ENCODE measurements at places on chromosomes 2 and 18. TPM values are rescaled to one million over a fixed set of nuclear protein-coding genes. Genes with fewer than 3 reads are reported as not detected.

DNA sequence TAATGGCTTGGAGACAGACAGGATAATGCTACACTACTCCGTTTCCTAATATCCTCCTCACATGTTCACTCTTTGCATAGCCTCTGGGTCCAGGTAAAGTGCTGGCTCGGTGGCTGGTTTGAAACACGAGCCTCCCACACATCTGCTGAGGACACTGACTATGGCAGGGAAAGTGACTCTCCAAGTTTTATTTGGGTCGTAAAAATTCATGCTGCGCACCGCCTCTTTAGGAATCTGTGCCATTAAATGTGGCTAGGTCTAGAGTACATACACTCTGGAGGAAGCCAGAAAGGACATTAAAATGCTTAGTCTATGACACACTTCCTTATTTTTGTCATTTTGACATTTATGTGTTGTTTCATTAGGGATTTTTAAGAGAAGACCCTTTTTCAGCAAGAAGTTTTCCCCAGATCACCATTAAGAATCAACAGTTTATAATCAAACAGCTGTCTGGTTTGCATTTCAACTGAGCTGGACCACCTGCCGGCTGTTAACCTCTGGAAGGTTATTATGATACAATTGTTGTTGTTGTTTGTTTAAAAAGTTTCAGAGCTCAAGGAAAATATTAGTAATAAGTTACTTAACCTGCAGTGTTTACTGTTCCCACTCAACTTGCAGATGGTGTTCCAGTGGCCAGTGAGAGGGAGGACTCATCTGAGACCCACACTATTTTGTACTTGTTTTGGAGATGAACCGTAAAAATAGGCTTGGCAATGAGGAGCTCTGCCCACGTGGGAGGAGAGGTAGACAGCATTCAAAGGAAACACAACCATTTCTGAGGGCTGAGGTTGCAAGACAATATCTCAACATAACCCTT lies 443.3 kb upstream of the MEIS1 start:
- H3K36me3 ChIP-seq: no peaks in the 10 kb centered on the region
- DNase-seq: peak; percentile 74
- no peaks in the 10 kb centered on the region for H3K27me3 ChIP-seq

- H3K4me3 ChIP-seq: no peak overlapping the region
- H3K4me1 ChIP-seq: no peaks in the 10 kb centered on the region
- H3K36me3 ChIP-seq: no peaks in the 10 kb centered on the region
- H3K27ac ChIP-seq: no peak overlapping the region
Observed at GRCh38 chr18:44028109-44028508, 652.6 kb upstream of the SETBP1 start.

DNA sequence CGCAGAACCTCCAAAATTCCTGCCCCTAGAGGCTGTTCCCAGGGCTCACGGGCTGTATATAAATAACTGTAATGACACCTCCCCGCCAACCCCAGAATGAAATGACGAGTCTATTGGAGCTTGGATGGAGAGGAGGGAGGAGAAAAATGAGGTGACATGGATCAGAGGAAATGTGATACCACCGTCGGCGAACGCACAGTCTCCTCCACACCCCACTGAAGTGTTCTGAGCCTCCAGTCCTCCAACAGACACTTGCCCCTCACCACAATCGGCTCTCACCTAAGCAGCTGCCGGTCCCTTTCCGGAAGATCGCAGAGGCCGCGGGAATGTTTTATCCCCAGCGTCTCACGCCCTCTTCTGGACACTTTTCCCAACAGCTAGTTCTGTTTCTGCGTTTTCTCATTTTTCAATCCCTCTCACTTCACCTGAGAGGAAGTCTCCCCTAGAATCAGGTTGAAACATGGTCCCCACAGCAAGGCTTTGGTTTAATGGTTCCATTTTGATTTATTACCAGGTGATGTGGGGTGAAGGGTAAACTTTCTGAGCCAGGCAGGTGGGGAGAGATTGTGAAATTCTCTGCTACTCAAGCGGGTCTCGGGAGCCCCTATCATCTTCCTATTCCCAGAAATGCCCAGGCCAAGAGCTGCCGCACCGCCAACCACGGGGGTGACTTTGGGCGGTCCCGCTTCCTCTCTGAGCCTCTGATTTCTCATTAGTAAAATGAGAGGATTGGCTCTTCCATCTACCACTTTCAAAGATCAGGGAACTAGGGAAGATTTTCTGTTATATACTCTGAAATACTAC lies 9.1 kb upstream of the MYO5B start:
- peaks cover 7% of the 10 kb centered on the region for H3K4me1 ChIP-seq
- peak overlapping the region; percentile 43 for H3K4me3 ChIP-seq
- no peaks in the 10 kb centered on the region for H3K27me3 ChIP-seq

- no peaks in the 10 kb centered on the region for H3K27me3 ChIP-seq
- no peak overlapping the region for H3K27ac ChIP-seq
- H3K4me1 ChIP-seq: no peaks in the 10 kb centered on the region
- H3K4me3 ChIP-seq: no peak overlapping the region
- H3K36me3 ChIP-seq: no peaks in the 10 kb centered on the region
- no peak for DNase-seq
Observed at GRCh38 chr2:154189953-154190352, 318.2 kb downstream of the GALNT13 start.

DNA sequence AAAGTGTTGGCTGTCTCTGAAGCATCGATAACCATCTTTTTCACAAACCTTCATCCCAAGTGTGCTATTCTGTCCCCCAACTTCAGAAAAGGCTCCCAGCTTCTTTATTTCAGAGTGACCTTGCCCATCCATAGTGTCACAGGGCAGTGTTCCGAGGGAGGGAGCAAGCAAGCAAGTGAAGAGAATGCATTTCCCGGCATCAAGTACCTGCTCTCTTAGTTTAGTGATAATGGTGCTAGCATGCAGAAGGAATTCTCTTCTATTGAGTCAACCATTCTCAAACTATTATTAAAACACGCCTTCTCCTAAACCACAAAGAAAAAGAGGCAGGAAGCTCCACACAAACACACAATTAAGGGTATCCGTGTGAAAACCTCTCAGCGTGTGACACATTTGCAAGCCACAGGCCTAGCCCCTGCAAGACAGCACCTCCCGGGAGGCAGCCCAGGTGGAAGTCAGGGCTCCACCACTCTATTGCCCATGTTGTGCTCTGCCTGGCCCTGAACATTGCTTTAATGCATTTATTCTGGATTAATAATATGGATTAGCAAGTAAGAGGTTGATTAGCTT lies 504.9 kb downstream of the GALR1 start:
- no peak for DNase-seq
- no peaks in the 10 kb centered on the region for H3K27me3 ChIP-seq
- H3K4me1 ChIP-seq: no peaks in the 10 kb centered on the region

DNA sequence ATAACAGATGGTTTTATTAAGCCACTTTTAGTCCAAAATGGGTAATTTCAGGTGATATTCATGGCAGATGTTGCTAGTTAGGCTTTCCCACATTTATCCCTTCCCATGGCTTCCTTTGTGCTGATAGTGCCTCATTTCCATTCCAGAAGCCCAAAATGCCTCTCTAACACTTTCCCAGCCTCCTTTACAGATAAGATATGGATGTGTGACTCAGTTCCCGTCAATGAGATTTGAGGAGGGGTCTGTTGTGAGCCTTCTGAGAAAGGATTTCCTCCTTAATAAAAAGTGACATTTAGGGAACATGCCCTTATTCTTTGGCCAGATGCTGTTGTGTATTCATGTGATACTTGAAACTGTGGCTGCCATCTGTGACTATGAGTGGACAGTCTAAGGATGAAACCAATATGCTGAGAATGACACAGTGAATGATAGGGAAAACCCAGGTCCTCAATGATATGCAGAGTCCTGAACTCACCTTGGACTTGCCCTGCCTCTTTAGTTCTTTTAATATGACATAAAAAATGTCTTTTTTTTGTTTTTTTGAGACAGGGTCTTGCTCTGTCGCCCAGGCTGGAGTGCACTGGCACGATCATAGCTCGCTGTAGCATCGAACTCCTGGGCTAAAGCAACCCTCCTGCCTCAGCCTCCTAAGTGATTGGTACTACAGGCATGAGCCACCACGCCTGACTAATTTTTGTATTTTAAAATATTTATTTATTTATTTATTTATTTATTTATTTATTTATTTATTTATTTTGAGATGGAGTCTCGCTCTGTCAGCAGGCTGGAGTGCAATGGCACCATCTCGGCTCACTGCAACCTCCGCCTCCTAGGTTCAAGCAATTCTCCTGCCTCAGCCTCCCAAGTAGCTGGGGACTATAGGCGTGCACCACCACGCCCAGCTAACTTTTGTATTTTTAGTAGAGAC lies 5.8 kb upstream of the ACSL3 start:
- no peaks in the 10 kb centered on the region for H3K36me3 ChIP-seq
- H3K27me3 ChIP-seq: no peaks in the 10 kb centered on the region
- H3K27ac ChIP-seq: no peak overlapping the region
- DNase-seq: no peak

HOXD8 gene
- total RNA-seq: 76.5 TPM

SPP2 gene
- total RNA-seq: not detected

DNA sequence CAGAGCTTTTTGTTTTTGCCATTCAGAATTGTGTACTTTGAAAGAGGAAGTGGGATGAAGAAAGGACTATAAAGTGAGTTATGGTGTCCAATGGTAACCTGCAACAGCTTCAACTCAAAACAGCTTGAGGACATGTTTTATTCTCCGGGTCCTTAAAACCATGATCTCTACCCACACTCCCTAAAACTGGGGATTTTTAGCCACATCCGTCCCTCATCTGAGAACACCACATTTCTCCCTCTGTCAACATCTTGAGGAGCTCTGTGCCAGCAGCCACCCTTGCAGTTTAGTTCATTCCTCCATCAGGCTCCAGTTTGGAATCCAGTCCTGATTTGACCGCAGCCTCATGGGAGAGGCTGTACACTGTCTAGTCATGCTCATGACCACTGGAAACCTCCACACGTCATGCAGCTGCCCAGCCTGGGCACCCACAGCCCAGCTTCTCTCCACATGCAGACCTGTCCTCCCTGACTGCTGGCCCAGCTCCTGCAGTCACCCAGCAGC lies 62.6 kb downstream of the C18orf63 start:
- H3K4me1 ChIP-seq: no peaks in the 10 kb centered on the region
- H3K27ac ChIP-seq: no peak overlapping the region
- no peak overlapping the region for H3K4me3 ChIP-seq
- DNase-seq: no peak

DNA sequence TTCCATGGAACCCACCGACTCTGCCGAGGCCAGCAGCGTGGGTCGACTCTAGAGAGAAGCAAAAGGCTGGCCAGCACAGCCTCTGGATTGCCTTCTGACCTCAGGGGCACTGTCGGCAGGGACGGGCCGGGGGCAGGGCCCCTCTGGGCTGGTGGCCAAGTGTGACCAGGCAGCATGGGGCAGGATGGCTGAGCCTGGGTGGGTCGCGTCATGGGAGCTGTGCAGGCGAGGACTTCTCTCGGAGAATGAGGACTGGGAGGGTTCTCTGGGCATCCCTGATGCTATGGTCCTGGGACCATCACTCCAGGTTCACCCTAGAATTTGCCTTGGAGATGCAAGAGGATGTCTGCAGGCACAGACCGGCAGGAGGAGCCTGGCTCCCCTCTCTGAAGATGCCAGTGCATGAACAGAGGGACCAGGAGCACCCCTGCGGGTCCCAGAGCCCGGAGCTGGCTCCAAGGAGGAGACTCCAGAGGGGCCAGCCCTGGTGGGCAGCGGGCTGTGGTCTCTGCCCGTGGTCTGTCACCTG lies 289.2 kb downstream of the NDUFA10 start:
- no peaks in the 10 kb centered on the region for H3K27me3 ChIP-seq
- no peak for DNase-seq
- no peaks in the 10 kb centered on the region for H3K4me1 ChIP-seq
- no peak overlapping the region for H3K27ac ChIP-seq
- no peaks in the 10 kb centered on the region for H3K36me3 ChIP-seq

- peaks cover 17% of the 10 kb centered on the region for H3K4me1 ChIP-seq
- no peaks in the 10 kb centered on the region for H3K36me3 ChIP-seq
- H3K27ac ChIP-seq: no peak overlapping the region
- H3K4me3 ChIP-seq: no peak overlapping the region
- peak; percentile 48 for DNase-seq
Observed at GRCh38 chr18:13379930-13380690, 161.6 kb downstream of the LDLRAD4 start.

TMEM247 gene
- not detected for total RNA-seq

FNDC4 gene
- total RNA-seq: 18.0 TPM

THSD7B gene
- 0.85 TPM for total RNA-seq

SFTPB gene
- total RNA-seq: 1.3 TPM

SLC9A2 gene
- 5.9 TPM for total RNA-seq
